ENCODE measurements at places on chromosomes 2 and 18. TPM values are rescaled to one million over a fixed set of nuclear protein-coding genes. Genes with fewer than 3 reads are reported as not detected.

PHLPP1 gene
- 21.2 TPM for total RNA-seq

DSG2 gene
- total RNA-seq: 98.0 TPM

RGPD4 gene
- total RNA-seq: 0.23 TPM

- no peak for DNase-seq
These were observed 163.6 kb upstream of the RBMS1 start for GRCh38 chr2:160657196-160657595.

- no peak for DNase-seq
These were observed 12.1 kb downstream of the AAK1 start for GRCh38 chr2:69631402-69631801.

DNA sequence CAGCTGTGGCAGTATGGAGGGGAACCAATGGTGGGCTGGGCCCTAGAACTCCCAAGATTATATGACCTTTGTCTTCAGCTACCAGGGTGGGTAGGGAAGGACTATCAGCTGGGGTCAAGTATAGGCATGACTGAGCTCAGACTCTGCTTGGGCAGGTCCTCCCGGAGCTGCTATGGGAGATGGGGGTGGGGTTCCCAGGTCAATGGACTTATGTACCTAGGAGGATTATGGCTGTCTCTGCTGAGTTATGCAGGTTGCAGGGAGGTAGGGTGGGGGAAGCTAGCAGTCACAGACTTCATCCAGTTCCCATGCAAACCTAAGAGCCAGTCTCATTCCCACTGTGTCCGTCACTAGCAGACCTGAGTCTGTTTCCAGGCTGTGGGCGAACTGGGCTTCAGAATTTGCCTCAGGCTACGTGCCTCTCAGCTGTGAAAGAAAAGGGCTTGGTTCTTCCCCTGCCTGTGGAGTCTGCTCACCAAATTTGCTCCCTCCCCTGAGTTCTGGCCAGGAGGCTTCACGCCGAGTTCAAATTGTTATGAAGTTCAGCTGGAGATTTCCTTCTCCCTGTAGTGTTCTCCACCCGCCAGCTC is 985.8 kb upstream of the NRXN1 start:
- no peak for DNase-seq

DNA sequence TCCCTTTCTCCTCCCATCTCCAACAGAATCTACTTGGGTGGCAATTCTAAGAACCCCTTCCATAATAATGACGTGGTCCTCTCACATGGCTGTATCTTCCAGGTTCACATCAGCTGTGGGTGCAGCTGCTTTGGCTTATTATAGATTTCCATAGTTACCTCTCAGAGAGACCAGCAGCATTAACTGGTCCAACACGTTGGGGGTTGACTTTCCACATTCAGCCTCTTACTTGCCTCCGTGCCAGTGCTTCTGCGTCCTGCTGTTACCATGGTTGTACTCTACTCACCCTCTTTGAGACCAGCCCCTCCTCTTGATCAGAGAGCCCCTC is 570.7 kb downstream of the PLCL1 start:
- no peak for DNase-seq

DNA sequence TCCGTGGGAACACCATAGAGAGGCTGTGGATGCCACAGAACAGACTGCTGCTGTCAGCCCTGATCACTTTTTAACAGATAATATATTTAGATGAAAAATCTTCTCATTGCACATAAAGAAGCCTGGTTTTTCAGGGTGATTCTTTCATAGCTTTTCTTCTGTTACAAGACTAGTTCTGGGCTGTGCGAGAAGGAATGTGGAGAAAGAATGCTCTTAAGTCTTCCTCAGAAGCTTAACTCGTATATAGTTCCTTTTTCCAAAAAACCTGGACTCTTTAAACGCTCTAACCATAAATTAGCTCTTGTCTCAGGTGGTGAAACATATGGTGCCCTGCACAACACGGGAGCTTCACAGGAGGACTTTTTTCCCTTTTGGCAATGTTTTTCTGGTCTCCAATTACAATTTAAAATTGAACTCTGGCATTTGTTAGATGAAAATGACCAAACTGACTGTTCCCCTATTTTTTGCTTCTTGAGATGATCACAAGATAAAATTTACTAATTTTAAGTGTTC is 125.9 kb upstream of the SMAD7 start:
- DNase-seq: no peak

- DNase-seq: no peak
These were observed 54.9 kb downstream of the MAPRE2 start for GRCh38 chr18:35095983-35096676.
